Right renal cortex interstitium (tissue), 3 donors: ENCODE measurements at places on chromosomes 1 and 21. TPM values are rescaled to one million over a fixed set of nuclear protein-coding genes. Genes with fewer than 3 reads are reported as not detected.

The TACSTD2 gene
- polyA plus RNA-seq, result 32.3 TPM

The NME7 gene
- 125 TPM for polyA plus RNA-seq

The ANKRD35 gene
- polyA plus RNA-seq, result 2.1 TPM

The AMY1C gene
- not detected for polyA plus RNA-seq

The SPATA17 gene
- 14.5 TPM for polyA plus RNA-seq

The CCDC190 gene
- polyA plus RNA-seq, result 0.10 TPM

The SELP gene
- 9.5 TPM for polyA plus RNA-seq

The HTR6 gene
- 1.4 TPM for polyA plus RNA-seq

The MAGOH gene
- 93.2 TPM for polyA plus RNA-seq

The DENND1B gene
- polyA plus RNA-seq, result 12.3 TPM

The VSIG8 gene
- polyA plus RNA-seq, result 0.42 TPM

The C1QTNF12 gene
- 7.4 TPM for polyA plus RNA-seq

The C1orf174 gene
- polyA plus RNA-seq, result 28.6 TPM

The DNAI4 gene
- polyA plus RNA-seq, result 15.4 TPM

The FMOD gene
- polyA plus RNA-seq, result 56.6 TPM

The YY1AP1 gene
- 68.9 TPM for polyA plus RNA-seq

The FCRL1 gene
- polyA plus RNA-seq, result 0.10 TPM

The PDC gene
- not detected for polyA plus RNA-seq

The KCNJ10 gene
- polyA plus RNA-seq, result 33.3 TPM

The FAM177B gene
- not detected for polyA plus RNA-seq

The PRR9 gene
- not detected for polyA plus RNA-seq

The RGL1 gene
- polyA plus RNA-seq, result 57.2 TPM

The RIPPLY3 gene
- 1.9 TPM for polyA plus RNA-seq

The TMEM82 gene
- 2.6 TPM for polyA plus RNA-seq

The COL6A1 gene
- 207 TPM for polyA plus RNA-seq

The DMBX1 gene
- polyA plus RNA-seq, result not detected

The SPTA1 gene
- 1.2 TPM for polyA plus RNA-seq

The TNFAIP8L2 gene
- polyA plus RNA-seq, result 1.3 TPM

The HMCN1 gene
- 61.5 TPM for polyA plus RNA-seq

The RAB42 gene
- polyA plus RNA-seq, result 2.5 TPM

The SYT6 gene
- polyA plus RNA-seq, result 1.3 TPM

The CADM3 gene
- 0.21 TPM for polyA plus RNA-seq

The ZNF593OS gene
- 0.60 TPM for polyA plus RNA-seq

The TMPRSS15 gene
- 0.20 TPM for polyA plus RNA-seq

The S100B gene
- polyA plus RNA-seq, result 2.9 TPM

The CNTN2 gene
- 0.39 TPM for polyA plus RNA-seq

The TUT4 gene
- 82.4 TPM for polyA plus RNA-seq

The KIAA0040 gene
- polyA plus RNA-seq, result 16.6 TPM

The TNFRSF8 gene
- polyA plus RNA-seq, result 0.71 TPM

The ADORA3 gene
- polyA plus RNA-seq, result 0.44 TPM

The LDLRAD2 gene
- polyA plus RNA-seq, result 4.5 TPM

The ADGRB2 gene
- 8.6 TPM for polyA plus RNA-seq

The ACBD6 gene
- 67.7 TPM for polyA plus RNA-seq
